ENCODE measurements at places on chromosomes 2 and 18.

- no peak for DNase-seq
Measured at GRCh38 chr2:108074150-108074549, 87.8 kb downstream of the SLC5A7 start.

GRCh38 chr2:202112041-202112440, 39.0 kb downstream of the KIAA2012 start:
- DNase-seq = no peak

DNA sequence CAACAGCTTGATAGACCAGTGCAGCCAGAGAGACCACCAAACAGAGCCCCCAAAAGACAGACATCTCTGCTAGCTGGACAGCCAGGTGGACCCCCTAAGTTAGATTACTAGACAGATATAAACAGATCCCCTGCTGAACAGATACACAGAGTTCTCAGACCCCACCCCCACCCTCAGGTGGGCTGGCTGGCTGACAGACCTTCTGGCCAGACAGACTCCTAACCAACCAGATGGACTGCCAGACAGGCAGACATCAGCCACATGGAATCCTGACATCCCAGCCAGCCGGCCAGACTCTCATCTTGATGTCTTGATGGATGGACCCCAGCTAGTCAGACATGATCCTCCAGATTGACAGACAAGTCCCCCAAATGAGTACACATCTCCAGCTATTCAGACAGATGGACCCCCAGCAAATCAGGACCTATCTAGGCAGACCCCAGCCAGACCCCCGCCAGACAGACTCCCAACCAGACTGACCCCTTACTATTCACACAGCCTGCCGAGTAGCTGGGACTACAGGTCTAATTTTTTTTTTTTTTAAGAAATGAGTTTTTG, 18.0 kb downstream of the PTPN18 start:
- DNase-seq = no peak

GRCh38 chr2:215049341-215049740, 89.1 kb downstream of the ABCA12 start:
- no peak for DNase-seq

DNA sequence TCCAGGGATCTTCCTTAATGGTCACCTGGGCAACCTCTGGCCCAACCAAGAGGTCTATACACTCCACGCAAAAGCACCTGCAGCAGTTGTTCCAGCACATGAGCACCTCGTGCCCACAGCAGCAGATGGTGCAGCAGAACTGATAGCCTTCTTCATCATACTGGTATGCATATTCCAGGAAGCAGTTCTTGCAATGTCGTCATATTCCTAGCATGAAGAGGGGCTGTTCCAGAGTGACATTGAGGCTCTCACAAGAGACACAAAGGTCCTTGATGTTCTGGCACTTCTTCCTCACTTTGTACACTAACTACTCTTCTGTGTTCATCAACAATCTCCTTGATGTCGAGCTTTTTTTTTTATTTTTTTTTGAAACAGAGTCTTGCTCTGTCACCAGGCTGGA, 386.2 kb downstream of the MEIS1 start:
- DNase-seq = no peak

GRCh38 chr2:129248198-129248597, 731.3 kb upstream of the RAB6C start:
- DNase-seq = no peak

DNA sequence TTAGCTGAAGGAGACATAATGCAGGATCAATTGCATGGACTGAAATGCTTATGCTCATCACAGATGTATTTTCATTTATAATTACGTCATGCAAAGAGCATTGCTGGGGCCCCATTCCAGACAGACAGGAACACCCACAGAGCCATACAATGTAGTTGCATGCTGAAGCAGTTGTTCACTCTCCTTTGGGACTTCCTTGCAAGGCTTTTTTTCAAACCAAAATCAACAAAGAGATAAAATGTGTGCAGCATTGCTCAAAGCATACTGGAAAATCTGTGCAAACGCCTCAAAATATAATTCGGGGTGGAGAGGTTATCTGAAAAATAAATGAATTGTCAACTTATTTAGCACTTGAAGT, 463.2 kb downstream of the CDH2 start:
- no peak for DNase-seq

GRCh38 chr2:38057651-38058410, 18.1 kb downstream of the CYP1B1 start:
- DNase-seq = peak; percentile 32

DNA sequence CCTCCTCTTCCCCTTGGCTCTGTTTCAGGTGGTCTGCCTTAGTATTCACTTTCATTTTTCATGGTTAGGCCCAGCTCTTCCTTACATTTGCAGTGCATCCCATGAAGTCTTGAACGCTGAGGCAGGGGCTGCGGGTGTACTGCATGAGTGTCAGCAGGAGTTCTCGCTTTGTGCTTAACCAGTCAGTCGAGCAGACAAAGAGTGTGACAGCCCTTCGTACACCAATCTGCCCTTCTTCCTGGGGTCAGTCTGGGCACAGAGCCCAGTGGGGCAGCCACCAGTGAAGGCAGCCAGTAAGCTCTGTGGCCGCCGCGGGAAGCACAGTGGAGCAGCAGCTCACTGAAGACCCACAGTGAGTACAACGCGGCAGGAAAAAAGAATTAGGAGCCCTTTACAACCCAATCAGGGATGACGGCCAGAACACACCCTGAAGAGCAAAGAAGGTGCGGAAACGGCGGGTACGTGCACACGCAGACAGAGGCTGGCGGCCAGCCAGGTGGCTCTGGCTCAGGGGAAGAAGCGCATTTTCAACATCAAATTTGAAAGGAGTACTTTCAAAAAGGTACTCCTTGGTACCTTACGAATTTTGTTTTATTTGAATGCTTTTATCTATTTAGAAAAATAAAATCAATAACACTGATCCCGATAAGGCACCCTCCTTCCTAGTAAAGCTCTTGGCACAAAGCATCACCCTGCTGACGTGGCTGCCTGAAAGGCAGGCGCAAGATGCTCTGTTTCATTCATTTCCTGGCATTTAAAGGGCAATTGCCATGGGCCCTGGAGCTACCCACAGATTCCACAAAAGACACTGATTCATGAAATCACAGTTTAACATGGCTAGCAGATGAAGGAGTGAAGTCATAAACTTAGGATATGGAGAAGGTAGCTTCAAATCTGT, 47.0 kb upstream of the SEMA4C start:
- no peak for DNase-seq

GRCh38 chr2:46545015-46545839, 65.9 kb downstream of the TMEM247 start:
- DNase-seq = no peak

GRCh38 chr18:40055262-40055661, 1899.8 kb upstream of the PIK3C3 start:
- no peak for DNase-seq

DNA sequence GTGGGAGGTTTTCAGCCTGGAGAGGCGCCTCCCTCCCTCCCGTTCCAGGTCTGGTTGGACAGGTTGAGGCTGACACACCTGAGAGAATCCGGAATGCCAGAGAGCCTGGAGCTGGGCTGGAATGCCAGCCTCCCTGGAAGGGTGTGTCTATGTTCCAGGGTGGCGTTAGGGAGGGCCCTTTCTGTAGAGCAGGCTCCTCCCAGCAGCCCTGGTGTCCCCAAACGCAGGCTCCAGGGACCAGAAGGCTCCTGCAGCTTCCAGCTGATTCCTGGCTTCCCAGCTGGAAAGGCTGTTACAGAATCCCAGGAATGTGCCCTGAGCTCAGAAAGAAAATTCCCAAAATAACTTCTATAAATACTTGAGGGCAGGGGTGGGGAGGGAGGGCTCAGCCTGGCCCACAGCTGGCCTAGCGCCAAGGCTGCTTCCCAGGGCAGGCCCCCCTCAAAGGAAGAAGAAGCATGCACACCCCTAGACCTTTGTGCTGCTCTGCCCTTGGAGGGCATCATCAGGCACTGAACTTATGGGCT, 85.4 kb downstream of the STPG4 start:
- no peak for DNase-seq

- DNase-seq = peak; percentile 56
Measured at GRCh38 chr2:191699341-191699945, 21.5 kb downstream of the NABP1 start.

- DNase-seq = no peak
Measured at GRCh38 chr2:70828115-70828514, 7.5 kb downstream of the CD207 start.

GRCh38 chr2:60489289-60489688, 64.2 kb downstream of the BCL11A start:
- DNase-seq = no peak

GRCh38 chr18:56393870-56394269, 244.5 kb downstream of the TXNL1 start:
- no peak for DNase-seq

GRCh38 chr2:54969295-54969939, 80.8 kb downstream of the RTN4 start:
- no peak for DNase-seq

DNA sequence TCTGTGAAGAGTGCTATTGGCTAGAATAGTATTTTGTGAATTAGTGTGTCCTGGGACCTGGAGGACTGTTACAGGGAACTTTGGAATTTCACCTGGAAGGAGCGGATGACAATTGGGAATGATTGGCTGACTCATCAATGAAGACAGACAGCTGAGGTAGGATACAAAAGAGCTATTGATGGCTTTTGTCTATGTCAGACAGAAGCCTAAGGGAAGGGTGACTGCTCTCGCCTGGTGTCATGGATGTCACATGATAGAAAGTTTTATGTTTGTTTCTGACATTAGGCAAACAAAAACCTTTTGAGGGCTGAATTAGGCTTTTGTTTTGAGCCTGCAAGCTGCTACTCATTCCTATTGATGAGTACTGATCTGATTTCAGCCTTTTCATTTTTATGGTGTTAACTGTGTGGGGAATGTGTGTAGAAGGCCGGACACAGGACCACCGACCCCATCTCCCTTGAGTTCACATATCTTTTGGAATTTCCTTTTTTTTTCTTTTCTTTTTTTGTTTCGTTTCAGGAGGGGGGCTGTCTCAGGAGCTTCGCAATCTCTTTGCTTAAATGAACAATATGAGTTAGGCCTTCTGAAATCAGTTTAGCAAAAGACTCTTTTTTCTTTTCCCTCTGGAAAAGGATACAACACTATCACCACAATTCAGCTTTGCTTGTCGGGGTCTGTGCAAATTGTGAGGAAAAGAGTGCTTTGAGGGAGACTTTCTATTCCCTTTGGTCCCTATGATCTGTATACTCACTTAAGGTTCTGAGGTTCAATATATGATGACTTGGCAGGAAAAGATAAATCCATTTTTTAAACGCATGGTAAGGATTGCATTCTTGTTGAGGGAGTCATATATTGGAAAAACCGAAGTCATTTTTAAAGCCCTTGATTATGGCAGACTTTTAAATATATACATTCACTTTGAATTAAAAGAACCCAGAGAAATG, 207.9 kb upstream of the FIGN start:
- no peak for DNase-seq

DNA sequence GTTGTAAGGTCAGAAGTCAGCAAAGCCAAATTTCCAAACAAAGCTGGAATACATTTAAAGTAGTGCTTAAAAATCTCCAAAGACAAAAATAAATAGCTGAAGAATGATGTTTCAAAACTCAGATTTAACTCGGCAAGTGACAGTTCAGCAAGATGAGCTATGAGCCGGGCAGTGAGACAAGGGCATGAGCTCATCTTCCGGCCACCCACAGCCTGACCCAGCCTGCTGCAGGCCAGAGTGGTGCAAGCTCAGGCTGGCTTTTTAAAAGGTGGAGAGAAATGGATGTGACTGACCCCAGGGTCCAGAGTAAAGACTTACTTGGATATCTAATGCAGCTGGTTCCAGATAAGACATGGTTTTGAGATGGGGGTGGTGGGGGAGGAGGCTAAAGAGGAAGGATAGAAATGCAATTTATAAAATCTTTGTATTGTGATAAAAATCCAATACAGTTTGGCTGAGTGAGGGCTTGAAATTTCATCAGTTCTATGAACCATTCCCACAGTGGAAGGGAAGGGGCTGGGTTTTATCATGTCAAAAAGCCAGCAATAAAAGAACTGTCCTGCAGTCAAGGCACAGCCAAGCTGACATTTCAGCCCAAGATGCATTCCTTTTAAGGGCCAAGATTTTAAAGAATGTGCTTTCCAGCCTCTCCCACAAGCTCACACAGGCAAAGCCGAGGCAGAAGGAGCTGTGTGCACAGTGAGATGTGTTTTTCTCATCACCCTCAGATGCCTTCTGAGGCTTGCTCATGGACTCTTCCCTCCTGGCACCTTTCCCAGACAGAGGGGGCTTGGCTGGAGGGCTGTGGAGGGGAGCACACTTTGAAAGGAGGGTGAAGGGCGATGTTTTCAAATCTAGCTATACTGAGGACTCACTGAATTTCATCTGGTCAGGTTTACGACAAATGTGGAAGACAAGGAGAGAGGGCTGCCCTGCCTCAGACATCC, 97.9 kb upstream of the KLHL29 start:
- no peak for DNase-seq

- DNase-seq = no peak
Measured at GRCh38 chr2:88074150-88074549, 6.5 kb downstream of the SMYD1 start.

GRCh38 chr2:112640800-112641675, 4.7 kb upstream of the SLC20A1 start:
- peak; percentile 59 for DNase-seq

DNA sequence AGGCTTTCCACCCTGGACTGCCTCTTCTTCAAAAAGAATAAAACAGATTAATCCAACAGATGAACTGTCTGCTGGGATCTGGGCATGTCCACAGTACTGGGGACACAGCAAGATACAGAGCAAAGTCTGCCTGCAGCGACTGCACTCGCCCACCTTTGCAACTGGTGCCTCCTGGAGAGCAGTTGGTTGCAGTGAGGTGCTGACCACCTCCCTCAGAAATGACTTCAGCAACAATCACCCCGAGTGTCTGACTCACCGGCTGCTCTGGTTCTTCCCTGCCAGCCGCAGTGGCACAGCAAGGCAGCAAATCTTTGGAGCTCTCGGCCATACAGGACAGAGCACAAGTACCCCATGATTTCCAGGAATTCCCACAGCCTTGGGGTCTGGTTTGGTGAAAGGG, 179.7 kb downstream of the ANAPC1 start:
- peak; percentile 61 for DNase-seq

DNA sequence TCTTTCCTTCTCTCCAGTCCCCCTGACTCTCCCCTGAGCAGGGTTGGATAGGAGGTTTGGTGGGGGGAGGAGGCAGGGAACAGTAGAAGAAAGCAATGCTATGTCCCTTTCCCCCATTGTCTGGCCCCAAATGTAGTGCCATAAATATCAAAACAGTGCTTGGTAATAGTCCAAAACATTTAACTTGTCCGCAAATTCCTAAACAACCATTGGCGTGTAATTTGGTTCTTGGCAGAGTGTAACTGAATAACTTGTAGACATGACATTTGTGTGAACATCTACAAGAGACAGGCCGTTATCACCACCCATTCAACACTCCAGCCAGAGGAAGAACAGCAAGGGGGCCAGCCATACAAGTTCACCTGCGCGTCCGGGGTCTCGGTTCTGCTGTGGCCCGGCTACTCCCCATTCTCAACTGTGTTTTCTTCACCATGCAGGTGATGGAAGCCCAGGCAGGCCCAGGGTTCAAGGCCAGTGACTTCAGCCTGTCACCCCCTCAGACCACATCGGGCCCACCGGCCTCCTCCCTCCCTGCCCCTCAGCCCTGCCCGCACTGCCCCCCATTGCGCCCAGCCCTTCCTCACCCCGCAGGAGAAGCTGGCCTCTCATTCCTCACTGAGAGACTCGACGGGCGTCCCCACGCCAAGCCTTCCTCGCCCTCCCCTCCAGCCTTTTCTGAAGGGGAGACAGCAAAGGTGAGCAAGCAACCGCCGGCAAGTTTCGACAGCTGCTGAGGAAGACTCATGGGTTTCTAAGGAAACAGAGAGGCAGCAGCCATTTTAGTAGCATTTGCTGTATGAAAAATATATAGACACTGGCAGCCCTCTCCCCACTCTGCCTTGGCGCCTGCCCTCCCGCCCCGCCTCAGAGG, 699 bp upstream of the RAPGEF4 start:
- no peak for DNase-seq
